ENCODE measurements at places on chromosomes 4 and X. TPM values are rescaled to one million over a fixed set of nuclear protein-coding genes. Genes with fewer than 3 reads are reported as not detected.

The TENM3 gene
- total RNA-seq: 6.3 TPM

The SERPINA7 gene
- total RNA-seq: not detected

The BMP3 gene
- total RNA-seq: not detected

The REELD1 gene
- not detected for total RNA-seq

The WNK3 gene
- 10.5 TPM for total RNA-seq

The CCSER1 gene
- total RNA-seq: under 0.01 TPM
